NCI-H510A treated with DMSO at 0.1 percent for 48 hours (cell line): ENCODE measurements at places on chromosomes 6 and 20.

DNA sequence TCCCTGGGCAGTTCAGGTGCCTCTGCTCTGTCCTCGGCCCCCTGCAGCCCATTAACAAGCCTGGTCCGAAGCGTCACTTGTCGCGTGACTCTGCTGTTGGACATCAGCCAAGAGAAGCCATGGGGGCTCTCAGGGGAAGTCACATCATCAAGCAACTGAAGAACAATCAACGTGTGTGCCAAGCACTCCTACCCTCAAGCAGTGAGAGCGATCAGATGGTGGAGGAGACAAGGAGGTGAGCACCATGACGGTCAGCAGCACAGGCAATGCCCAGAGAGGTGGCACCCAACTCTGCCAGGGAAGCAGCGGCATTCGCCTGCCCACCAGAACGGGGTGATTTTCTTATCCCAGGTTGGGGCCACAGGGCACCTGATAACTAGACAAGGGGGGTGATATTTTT, 132.7 kb downstream of the AGPAT4 start:
- peak; percentile 41 for DNase-seq

DNA sequence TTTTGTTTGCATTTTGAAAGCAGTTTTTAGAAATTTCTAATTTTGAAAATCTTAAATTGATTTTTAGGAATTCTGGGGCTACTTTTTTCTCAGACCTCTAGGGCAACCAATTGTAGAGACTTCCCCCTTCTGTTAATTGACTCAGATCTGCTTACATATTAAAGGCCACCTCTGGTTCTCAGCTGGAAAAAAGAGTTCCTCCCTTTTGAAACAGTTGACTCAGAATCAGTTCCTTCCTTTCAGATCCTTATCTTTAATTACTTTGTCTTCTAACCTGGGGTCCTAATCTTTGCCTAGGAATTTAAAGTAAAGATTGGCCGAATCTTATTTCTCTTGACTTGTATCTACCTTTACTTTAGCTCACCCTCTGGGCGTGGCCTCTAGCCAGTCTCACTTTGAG, 146.8 kb downstream of the LAMA2 start:
- DNase-seq: no peak

DNA sequence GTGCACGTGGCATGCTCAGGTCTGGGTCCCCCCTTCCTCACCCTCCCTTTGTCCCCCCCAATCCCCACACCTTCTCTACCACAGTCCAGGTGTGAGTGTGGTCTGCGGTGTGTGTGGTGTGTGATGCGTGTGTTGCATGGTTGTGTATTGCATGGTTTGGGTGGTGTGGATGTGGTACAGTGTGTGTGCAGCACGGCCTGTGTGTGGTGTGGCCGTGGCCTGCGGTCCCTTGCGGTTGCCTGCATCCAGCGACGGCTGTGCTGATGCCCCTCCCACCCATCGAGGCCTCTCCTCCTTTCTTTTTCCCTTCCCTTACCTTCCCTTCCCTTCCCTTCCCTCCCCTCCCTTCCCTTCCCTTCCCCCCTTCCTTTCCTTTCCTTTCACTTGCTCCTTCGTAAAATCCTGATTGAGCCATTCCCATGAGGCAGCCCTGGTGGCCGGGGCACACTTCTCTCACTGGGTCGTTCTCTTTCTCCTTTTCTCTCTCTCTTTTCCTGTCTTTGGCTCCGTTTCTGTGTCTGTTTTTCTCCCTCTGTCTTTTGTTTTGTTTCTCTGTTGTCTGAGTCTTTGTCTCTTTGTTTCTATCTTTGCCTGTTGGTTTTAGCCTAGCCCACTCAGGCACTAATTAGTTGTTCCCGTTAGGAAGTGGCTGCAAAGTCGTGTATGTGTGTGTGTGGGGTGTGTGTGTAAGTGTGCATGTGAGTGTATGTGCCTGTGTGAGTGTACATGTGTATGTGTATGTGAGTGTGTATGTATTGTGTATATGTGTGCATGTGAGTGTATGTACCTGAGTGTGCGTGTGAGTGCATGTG, 65.7 kb downstream of the SRC start:
- peak; percentile 40 for DNase-seq

GRCh38 chr6:105781915-105782314, 304.2 kb upstream of the PRDM1 start:
- DNase-seq: no peak

- DNase-seq: no peak
Measured at GRCh38 chr6:75495011-75495410, 1.4 kb upstream of the FILIP1 start.

DNA sequence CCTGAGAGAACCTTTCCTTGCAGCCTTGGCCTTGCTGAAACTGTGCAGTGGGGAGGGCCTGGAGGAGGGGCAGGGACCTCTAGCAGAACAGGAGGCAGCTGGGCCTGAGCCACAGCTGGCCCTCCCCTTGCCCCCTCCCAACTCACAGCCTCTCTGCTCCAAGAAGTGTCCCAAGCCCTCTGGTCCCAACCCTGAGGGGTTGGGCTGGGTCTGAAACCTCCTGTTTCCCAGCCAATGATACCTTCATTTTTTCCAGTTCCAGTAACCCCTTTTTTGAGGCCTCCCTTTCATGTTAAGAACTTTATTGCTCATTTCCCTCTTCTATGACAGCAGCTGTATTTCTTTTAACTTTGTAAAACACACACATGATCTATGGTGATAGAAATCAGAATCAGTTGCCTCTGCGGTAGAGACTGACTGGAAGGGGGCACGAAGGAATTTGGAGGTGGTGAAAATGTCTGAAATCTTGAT, 17.9 kb upstream of the ARMC12 start:
- DNase-seq: no peak
